SHP77 treated with DMSO at 0.1 percent for 48 hours (cell line): ENCODE measurements at places on chromosomes 3 and 15.

GRCh38 chr3:147864754-147865354 lies 455.7 kb downstream of the ZIC1 start:
- no peak for DNase-seq

GRCh38 chr3:143831208-143831607 lies 17.1 kb downstream of the SLC9A9 start:
- DNase-seq = no peak

DNA sequence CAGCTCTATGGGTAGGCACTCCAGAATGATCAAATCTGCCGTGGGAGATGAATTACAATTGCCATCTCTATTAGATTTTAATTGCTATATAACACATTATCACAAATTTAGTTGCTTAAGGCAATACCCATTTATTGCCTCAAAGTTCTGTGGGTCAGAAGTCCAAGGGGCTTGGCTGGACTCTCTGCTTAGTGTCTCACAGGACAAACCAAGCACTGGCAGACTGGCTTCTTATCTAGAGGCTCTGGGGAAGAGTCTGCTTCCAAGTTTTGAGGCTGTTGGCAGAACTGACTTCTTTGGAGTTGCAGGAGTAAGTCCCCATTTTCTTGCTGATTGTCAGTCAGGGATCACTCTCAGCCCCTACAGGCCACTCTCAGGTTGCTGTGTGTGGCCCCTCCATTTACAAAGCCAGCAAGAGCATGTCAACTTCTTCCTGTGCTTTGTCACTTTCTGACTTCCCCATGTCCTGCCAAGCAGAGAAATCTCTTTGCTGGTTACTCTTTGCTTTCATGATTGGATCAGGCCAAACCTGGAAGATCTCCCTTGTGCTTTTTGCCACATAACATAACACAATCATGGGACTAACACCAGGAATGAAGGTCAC lies 93.5 kb upstream of the PRICKLE2 start:
- DNase-seq = no peak

GRCh38 chr3:48248095-48248850 lies 7.4 kb downstream of the ZNF589 start:
- no peak for DNase-seq

DNA sequence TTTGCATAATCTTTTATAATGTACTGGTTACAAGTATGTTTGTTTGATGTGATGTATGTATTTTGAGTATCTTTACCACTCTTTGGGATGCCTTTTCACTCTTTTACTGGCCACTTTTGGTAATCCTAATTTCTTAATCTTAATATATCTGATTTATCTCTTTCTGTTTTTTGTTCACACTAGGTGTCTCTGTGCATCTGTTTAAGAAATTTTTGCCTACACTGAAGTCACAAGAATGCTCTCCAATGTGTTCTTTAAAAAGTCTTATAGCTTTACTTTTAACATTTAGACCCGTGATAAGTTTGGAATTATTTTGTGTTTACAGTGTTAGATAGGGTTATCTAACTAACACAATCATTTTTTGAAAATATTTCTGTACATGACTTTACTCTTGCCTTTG lies 659.1 kb downstream of the SI start:
- no peak for DNase-seq

GRCh38 chr3:59813148-59813538 lies 763.3 kb upstream of the CFAP20DC start:
- DNase-seq = no peak

DNA sequence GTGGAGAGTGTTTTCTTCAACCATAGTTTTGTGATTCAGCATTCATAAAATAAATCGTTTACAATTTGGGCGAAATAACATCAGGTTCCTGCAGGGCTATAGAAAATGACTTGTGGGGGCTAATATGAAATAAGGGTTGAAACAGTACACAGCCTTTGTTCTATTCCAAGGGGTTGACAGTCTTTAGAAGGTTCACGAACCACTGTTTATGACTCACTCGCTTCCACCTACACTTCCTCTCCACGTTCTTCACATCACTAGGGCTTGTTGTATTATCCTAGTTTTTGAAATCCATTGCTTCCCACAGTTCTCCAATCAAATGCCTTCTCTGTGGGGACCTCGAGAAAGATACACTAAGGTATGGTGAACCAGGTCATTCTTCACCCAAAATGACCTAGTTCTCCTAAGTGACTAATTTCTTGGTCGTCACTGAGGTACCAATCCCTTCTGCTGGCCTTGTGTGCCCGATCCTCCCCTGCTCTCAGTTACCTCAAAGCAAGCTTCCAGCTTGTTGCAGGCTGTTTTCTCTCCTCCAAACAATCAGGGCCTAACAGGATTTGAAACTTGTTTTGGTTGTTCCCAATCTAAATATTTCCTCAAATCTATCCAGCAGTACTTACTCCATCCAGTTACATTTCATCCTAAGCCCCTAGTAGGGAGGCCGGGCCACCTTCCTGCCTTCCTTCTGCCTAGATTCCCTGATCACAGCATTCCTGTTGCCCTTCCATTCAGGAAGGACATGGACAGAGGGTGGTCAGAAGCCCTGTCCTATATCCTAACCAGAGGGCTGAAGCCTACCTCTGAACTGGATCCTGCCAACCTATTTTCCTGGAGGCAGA lies 23.1 kb upstream of the TBL1XR1 start:
- no peak for DNase-seq

GRCh38 chr15:79682851-79683288 lies 213.9 kb downstream of the MTHFS start:
- DNase-seq = no peak

DNA sequence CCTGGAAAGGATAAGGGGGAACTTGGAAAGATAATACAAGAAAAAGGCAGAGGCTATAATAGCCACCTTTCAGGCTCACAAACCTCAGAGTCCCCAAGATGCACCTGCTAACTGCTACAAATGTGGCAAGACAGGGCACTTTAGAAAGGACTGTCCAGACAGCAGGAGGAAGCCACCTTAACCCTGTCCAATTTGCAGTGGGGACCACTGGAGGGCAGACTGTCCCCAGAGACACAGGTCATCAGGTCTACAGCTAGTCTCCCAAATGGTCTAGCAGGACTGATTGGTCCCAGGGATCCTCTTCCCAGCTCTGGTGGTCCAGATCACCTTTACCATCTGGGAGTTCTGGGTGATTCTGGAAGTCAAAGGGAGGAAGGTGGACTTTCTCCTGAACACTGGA lies 882.5 kb upstream of the GBE1 start:
- DNase-seq = no peak

GRCh38 chr3:152797751-152798432 lies 37.0 kb upstream of the P2RY1 start:
- no peak for DNase-seq

DNA sequence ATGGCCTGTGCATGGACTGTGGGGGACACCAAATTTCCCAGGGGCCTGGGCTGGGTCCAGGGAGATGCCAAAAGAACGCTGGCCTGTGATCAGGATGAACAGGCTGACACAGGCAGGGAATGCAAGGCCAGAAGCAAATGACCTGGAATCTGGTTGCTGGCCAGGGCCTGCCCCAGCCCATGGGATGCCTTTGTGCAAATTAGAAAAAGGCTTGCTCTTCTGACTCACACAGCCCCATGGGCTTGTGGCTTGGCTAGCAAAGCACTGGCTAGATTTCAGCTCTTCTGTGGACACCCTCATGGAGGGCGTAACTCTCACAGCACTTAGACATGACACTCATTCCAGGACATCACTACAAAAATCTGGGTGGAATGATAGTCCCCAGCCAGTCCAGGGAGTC lies 356.0 kb downstream of the SHQ1 start:
- DNase-seq = no peak

DNA sequence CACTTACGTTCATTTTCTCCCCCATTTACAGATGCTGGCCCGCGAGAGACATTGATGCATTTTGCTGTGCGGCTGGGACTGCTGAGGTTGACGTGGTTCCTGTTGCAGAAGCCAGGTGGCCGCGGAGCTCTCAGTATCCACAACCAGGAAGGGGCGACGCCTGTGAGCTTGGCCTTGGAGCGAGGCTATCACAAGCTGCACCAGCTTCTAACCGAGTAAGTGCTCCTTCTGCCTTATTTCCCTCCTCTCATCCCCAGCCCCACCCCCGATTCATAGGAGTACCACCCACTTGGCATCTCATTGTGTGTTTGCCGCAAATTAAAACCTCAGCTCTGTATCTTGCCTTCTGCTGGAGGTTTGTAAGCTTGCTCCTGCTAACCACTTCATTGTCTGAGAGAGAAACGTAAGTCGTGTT lies 163.3 kb downstream of the AKAP13 start:
- no peak for DNase-seq

- no peak for DNase-seq
Observed at GRCh38 chr15:42858999-42859789, 61.4 kb downstream of the TTBK2 start.

DNA sequence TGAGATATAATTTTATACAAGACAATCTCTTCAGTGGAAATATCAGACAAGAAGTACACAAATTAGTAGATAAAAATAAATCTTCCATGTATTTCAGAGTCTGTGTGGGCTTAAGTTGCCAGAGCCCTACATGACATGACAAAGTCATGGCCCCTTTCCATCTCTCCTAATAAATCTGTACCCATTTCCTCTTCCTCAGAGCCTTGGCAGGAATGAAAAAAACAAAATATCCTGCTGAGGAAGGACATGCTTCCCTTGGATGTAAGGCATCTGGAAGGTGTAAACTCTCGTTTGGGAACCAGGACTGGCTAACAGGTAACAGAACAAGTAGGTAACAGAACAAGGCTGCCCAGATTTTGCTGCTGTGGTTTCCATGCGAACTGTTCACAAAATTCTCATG lies 148.1 kb downstream of the SNRK start:
- no peak for DNase-seq

DNA sequence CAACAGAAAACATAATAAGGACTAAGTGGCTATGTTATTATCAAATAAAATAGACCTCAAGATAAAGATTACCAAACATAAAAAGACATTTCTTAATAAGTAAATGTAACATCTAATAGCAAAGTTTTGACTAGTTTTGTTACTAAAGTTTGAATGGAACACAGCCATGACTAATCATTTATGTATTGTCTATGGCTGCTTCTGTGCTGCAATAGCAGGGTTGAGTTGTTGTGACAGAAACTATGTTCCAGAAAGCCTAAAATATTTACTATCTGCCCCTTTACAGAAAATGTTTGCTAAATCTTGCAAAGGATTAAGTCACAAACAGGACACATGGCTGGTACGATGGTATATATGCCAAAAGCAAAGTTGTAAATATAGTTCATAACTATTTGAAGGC lies 37.9 kb upstream of the MYH15 start:
- DNase-seq = no peak

GRCh38 chr3:59436164-59436958 lies 386.5 kb upstream of the CFAP20DC start:
- DNase-seq = peak; percentile 58

GRCh38 chr3:172461530-172462138 lies 13.4 kb upstream of the GHSR start:
- DNase-seq = peak; percentile 39

GRCh38 chr3:30342318-30343060 lies 263.9 kb upstream of the TGFBR2 start:
- DNase-seq = no peak

GRCh38 chr3:40047406-40047805 lies 238.0 kb downstream of the MYRIP start:
- no peak for DNase-seq

DNA sequence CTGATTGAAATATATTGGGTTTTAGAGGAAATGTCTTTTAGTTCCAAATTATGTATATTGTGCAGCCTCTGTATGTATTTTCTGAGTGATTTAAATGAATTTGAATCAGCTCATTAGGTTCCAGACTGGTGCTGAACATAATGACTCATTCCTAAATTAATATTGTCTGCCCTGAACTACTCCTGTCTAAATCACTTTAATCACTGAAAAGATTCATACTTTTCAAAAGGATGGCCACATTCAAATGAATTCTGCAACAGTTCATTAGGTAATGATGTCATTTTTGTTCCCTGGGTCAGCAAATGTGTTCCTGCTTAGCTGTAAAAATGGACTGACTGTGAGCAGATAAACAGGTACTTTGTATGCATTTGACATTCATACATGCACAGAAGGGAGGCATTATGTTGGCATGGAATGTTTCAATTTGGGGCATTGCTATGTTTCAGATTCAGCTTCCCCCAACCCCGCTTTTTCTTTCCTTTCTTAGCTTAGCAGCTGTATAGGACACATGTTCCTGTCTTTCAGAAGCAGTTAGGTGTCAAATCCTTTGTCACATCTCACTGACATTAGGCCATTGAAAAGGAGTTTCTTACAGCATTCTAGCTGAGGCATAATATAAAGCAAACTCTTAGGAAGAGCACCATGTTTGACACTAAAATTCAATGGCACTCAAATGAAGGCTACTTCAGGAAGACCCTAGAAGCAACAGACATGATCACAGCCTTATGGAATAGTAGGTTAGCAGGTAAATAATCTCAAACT lies 318.5 kb upstream of the ARPP21 start:
- DNase-seq = no peak

DNA sequence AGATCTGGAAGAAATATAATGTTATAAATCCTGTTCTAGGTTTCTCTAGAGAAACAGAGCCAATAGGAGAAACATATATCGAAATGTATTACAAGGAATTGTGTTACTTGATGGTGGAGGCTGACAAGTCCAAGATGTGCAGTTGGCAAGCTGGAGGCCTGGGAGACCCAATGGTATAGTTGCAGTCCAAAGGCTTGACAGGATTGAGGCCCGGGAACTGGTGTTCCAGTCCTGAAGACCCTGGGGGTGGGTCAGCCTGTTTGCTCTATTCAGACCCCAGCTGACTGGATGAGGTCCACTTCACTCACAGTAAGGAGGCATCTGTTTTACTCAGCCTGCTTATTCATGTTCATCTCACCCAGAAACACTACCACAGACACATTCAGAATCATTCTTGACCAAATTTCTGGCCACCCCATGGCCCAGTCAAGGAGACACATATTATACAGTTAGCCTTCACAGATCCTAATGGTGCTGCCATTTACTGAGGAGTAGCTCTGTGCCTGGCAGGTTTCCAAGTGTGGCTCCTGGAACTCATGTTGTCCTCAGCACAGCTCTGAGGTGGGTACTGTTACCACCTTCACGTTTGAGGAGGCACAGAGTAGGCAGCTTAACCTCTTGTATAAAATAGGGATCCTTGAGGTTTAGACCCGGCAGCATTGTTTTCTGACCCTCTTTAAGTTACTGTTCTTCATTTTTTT lies 3.7 kb downstream of the TRAK1 start:
- DNase-seq = no peak

- DNase-seq = no peak
Observed at GRCh38 chr3:160280836-160281235, 55.6 kb downstream of the C3orf80 start.

DNA sequence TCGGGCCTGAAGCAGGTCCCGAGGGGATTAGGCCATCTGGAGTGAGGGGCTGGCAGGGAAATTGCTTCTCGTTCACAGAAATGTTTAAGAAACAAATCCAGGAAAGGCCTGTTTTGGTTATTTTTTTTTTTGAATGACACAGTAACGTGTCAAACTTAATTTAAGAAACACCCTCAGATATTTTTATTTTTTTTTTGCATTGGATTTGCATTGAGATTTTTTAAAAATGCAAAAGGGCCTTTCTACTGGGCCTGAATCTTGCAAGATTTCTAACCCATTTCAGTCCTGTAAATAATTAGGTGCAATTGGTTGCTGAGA lies 25.0 kb upstream of the KLF13 start:
- DNase-seq = no peak
